ENCODE measurements at places on chromosomes 2 and 18.

DNA sequence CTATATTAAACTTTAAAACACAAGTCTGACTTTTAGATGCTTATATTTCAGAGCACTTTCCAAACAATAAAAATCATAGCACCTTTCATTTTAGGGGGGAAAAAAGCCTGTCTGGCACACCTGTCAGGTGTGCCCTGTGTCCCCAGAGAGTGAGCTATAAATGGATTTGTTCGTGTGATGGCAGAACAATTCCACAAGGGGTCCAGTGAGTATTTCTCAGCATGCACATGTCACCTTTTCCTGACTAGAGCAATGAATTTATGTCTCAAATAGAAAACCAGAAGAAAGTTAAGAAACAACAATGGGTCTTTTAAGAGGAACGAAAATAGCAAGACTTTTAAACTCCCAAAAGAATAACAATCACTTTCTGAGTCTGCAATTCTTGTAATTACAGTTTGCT, 55.9 kb downstream of the ACVR1C start:
- no peak for DNase-seq

- DNase-seq: no peak
These were observed 303.1 kb upstream of the FBXO11 start for GRCh38 chr2:48209214-48209885.

DNA sequence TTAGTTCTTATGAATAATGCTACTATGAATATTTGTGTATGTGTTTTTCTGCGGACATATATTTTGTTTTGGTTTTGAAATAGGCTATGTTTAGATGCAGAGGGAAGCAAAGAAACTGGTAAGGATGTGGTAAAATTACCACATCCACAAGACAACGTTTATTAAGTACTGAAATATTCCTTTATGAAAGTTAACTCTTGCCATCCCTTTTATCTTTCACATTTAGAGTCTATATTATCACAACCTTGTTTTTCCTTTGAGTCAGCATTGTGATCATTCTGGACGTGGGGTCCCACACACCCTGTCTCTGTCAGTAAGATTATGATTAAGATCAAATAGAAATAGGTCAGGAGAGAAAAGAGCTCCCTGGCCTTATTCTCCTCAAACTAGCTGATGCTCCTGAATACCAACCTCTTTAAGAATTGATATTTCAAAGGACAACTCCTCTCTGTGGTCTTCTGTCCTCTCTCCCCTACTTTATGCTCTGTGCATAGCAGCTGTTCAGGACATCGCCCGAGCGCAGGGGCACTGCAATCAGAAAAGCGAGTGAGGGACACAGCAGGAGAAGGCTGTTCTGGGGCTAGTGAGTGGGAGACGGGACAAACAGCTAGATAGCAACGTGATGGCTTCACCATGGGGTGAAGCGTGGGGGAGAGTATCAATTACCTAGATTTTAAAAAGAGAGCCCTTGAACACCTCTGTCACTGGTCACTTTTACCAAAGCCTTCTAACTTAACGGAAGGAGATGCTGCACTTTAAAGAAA, 12.2 kb downstream of the METAP1D start:
- DNase-seq: no peak

DNA sequence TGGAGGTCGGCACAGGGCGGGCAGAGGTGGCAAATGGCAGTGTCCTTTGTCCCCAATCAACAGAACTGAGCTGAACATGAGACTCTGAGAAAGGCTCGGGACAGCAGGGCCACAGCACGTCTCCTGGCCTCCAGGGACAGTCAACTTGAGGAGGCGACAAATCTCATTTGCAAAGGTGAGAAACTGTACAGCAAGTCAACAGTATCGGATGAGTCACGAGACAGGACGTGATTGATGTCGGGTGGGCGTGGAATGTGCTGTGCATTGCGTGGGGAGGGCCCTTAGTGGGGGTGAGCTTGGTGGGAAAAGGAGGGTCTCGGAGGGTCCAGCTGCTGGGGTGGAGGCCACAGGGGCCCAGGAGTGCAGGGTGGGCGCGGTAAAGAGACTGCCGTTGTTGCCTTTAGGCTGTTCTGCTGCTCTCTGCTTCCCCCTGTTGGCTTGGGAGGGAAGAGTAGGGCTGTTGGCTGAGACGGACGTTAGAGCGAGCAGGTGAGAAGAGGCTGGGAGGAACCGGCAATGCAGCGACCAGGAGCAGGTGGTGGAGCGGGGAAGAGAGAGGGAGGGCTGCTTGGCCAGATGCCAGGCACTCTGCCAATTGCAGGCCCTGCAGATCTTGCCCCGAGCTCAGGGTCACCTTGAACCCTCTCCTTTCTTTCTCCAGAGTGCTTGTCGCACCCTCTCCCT, 164.3 kb downstream of the BCL2 start:
- no peak for DNase-seq

GRCh38 chr2:144528108-144528507, 8.2 kb upstream of the ZEB2 start:
- DNase-seq: no peak

Measured in SJSA1 (cell line).